NCI-H1417 (cell line): ENCODE measurements at places on chromosomes 2 and 18.

GRCh38 chr18:10482363-10482984 lies 28.0 kb downstream of the APCDD1 start:
- DNase-seq = no peak

GRCh38 chr2:205699515-205700289 lies 17.4 kb downstream of the NRP2 start:
- DNase-seq = no peak

DNA sequence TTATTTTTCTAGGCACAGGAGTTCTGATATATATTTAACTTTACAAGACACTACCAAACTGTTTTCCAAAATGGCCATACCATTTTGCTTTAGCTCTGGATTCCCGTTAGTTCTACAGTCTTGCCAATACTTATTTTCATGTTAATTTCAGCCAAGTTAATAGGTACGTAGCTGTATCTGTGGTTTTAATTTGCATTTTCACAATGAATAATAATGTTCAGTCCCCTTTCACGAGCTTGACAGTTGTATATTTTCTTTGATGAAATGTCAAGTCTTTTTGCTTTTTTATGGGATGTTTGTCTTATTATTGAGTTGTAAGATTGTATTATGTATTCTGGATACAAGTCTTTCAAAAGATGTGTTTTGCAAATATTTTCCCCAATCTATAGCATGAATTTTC lies 50.6 kb upstream of the GALNT5 start:
- DNase-seq = no peak

DNA sequence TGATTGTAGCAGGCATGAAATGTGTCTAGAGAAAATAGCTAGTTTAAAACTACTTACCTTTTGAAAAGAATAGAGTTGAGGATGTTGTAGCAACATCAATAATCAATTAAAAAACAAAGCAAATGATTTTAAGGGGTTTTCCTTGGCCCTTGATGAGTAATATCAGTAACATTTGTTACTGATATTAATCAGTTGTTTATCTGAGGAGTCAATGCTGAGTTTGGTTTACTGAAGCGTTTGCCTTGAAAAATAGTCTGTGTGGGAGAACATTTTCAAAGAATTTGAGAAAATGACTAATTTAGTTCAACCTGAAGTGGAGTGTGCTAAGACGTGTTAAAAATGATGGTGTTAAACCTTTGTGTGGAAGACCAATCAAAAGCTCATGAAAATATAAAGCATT lies 9.3 kb downstream of the PTH2R start:
- no peak for DNase-seq

DNA sequence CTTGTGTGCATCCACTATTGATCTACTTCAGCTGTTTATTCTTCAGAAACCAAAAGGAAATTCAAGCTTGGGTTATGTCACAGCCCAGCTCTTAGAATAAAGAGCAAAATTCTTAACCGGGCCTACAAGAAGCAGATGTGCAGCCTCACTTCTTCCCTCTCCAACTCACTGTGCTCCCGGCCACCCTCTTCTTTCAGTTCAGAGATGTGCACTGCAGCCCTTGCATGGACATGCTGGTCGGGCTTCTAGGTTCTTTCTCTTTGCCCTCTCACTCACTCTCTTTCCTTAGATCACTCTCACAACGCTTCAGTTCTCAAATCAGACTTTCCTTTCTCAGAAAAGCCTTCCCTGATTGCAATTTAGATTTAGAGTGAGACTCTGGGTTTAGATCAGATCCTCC lies 104.1 kb downstream of the CHN1 start:
- no peak for DNase-seq

DNA sequence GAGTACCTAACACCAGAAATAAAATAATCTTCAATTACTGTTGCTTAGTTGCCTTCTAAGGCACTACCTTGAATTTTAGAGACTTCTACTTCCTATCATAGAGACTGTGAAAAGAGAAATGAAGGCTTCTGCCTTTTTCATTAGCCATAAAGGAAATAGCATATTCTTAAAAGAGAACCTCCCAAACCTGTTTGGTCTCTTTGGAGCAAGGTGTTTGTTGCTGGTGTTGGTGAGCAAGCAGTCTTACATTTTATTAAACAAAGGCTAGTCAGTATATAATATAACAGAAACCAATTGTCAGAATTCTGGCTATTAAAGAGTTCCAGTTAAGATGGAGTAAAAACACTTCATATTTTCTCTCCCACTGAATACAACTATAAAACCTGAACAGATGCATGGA lies 116.4 kb downstream of the TAF4B start:
- no peak for DNase-seq

- DNase-seq = no peak
Measured at GRCh38 chr2:123644053-123644452, 381.0 kb upstream of the CNTNAP5 start.

GRCh38 chr18:61153571-61153970 lies 179.7 kb upstream of the CDH20 start:
- DNase-seq = no peak

- DNase-seq = no peak
Measured at GRCh38 chr2:203623661-203624060, 82.8 kb upstream of the CD28 start.

GRCh38 chr2:33107690-33108482 lies 161.1 kb downstream of the LTBP1 start:
- no peak for DNase-seq

- peak; percentile 45 for DNase-seq
Measured at GRCh38 chr2:9140645-9141044, 66.0 kb upstream of the ASAP2 start.

DNA sequence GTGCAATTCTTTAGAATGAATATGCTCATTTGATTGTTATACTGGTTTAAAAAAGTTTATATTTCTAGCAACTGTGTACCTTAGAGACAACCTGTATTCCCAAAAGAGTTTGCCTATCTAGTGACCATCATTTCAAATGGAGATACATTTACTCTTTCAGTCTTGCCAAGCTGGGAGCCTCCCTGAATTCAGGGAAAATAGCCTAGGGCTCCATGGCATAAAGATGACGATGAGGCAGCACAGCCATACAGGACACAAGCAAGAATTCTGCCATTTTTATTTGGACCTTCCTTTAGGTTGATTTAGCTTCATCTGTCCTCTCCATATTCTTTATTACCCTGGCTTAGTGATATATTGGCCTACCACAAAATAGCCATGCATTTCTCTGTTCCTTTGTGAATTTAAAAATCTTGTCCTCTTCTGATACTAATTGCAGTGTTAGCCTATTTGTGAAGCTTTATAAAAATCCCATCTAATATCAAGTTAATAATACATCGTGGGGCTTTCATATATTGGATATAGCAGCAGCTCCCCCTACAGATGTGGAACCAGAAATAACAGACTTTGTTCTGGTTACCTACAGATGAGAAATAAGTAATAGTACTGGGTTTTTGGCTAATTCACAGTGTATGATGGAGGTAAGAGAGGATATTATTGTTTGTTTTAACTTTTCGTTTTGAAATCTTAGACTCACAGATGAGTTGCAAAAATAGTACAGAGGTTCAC lies 1661.9 kb upstream of the PIK3C3 start:
- no peak for DNase-seq

- peak; percentile 81 for DNase-seq
Measured at GRCh38 chr2:196592331-196592910, 47.1 kb upstream of the CCDC150 start.

DNA sequence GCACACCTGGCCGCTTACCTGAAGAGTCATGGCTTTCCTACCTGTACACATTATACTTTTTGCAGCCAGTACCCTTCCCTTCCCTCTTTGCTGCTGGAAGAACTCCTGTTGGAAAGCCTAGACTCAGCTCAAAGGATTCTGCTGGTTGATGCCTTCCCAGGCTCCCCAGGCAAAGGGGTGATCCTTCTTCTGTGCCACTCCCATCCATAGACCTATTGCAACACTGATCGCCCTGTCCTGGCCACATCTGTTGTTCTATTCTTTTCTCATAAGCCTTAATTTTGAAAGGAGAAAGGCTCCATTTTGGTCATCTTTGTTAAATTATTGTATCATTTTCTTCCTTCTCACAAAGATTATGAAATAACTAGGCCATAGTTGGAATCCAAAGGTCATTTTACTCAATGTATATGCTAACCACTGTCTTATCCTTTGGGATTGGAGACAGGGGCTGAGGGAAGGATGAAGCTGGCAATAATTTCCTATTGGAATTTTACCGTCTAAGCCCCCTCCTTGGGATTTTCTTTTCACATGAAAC lies 3.4 kb upstream of the PRKCE start:
- DNase-seq = no peak

DNA sequence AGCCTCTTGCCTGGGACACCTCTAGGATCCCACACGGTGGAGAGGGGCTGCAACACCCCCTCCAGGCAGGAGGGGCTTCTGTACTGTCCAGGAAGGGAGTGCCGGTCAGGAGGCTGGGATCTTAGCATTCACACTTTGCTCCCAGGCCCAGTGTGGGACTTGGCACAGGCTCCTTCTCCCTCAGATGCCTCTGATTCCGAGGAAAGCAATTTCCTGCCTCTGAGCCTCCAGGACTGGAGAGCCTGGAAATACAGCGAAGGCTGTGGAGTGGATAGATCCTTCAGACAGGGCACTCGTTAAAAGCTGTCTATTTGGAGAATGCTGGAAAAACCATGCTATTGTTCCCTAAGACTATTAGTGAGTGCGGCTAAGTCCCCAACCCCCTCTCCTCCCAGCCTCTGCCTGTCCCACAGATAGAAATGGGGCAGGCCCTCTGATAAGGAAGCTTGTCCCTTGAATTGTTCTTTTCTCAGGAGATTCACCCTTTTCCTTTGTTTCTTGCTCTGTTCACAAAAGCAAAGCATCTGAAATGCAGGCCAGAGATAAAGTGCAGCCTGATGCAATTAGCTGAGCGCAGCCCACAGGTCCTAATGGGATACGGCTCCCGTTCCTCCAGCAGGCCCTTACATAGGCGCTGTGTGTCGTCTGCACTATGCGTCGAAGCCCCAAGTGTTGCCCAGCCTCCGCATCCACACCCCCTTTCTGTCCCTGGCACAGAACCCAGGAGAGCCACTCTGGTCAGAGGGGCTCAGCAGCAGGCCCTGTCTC lies 252.2 kb downstream of the KLHL29 start:
- peak; percentile 46 for DNase-seq
